ENCODE measurements at places on chromosomes 1 and 21.

- DNase-seq = no peak
Observed at GRCh38 chr1:199701726-199702125, 325.8 kb upstream of the NR5A2 start.

DNA sequence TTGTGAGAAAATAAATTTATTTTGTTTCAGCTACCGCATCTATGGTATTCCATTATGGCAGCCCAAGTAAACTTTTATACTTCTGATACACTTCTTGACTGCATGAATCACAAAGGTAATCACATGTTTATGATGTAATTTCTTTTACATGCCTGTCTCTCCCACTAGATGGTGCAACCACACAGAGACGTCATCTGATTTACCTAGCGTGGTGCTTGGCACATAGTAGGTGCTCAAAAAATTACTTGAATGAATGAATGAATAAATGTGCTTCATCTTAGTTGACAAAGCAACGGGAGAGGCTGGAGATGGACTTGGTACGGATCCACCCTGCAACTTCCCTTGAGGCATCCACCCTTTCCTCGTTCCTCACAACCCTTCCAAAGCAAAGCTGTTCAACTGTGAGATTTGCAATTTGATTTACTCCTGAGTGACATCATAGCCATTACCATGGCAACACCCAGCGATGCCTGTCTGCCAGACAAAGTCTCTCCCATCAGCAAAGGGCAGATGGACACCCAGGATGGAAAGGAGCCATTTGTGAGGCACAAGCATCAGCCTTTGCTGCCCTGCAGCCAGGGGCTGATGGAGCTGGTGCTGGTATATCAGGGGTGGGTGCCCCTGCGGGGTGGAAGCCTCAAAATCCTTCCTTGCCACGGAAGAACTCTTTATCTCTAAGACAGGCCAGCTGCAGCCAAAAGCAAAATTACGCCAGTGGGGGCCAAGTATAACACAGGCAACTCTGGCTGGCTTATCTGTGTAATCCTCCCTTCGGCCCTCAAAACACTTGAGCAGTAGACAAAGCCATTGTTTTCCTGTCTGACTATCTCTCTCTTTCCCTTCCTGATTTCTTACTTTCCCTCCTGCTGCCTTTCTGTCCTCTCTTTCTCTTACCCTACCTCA lies 18.9 kb upstream of the VWA5B1 start:
- no peak for DNase-seq

DNA sequence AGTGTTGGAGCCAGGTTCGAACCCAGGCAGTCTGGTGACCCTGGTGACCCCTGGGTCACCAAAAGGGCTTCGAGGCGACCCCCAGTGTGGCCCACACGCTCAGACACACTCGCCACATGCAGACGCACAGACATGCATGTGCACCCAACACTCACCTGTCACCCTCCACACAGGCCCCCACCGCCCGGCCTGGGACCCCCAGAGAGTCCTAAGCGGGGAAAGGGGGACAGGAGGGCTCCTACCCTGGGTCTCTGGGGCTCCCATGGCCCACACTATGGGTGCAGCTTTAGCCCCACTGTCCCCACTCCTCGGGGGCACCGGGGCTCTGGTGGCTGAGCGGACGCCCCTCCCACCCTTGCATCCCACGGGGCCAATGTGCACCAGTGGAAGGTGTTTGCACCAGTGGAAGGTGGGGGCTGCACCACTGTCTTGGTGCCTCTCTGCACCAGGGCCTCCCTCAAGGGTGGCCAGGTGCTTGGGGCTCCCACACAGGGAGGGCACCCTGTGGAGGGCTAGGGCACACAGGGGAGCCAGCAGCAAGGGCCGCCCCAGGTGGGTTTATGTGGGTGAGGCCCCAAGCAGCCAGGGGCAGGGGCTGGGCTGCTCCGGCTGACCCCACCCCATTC lies 9.9 kb downstream of the CHD5 start:
- DNase-seq = no peak

DNA sequence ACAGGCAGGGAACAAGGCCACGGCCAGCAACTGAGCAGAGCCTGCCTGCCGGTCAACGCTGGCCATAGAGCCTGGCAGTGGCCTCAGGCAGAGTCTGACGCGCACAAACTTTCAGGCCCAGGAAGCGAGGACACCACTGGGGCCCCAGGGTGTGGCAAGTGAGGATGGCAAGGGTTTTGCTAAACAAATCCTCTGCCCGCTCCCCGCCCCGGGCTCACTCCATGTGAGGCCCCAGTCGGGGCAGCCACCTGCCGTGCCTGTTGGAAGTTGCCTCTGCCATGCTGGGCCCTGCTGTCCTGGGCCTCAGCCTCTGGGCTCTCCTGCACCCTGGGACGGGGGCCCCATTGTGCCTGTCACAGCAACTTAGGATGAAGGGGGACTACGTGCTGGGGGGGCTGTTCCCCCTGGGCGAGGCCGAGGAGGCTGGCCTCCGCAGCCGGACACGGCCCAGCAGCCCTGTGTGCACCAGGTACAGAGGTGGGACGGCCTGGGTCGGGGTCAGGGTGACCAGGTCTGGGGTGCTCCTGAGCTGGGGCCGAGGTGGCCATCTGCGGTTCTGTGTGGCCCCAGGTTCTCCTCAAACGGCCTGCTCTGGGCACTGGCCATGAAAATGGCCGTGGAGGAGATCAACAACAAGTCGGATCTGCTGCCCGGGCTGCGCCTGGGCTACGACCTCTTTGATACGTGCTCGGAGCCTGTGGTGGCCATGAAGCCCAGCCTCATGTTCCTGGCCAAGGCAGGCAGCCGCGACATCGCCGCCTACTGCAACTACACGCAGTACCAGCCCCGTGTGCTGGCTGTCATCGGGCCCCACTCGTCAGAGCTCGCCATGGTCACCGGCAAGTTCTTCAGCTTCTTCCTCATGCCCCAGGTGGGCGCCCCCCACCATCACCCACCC lies at the start of gene TAS1R3:
Gene TAS1R3 (plus strand): TSS at position 213 of the 898 bp plus-strand sequence. CDS start 66 bp downstream, at position 279.
- no peak for DNase-seq

DNA sequence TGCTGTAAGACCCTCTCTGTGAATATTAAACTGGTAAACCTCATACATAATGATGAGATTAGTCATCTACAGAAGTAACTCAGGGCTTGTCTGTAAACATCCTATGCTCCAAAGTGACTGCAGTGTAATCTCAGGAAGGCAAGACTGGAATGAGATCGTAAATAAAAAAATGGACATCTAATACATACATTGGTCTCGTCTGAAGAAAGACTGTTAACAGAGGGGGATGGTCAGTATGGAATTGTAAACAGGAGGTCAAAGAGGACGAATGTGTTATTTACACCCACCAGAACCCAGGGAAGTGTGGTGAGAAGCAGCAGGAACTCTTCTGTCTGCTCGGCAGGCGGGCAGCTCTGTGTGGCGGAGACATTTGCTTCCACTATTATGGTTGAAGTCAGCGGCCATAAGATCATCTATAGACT lies 51.4 kb downstream of the DISC1 start:
- no peak for DNase-seq

DNA sequence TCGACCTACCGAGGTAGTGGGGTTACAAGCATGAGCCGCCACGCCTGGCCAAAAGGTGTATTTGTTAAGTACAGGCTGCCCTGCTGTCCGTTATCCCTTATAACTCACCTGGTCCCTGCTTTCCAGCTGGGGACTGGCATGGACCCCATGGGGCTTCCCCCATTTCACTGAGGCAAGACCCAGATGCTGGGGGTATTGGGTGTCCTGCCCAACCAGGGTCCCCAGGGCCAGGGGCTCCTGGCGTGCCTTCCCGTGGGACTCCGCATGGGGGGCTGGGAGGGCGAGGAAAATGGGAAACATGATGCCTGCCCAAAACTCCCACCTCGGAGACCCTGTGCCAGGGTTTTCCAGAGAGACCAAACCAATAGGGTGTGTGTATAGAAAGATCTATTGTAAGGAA lies 64.4 kb downstream of the FAAP20 start:
- DNase-seq = no peak

- no peak for DNase-seq
Observed at GRCh38 chr1:91883470-91883869, 2.5 kb downstream of the TGFBR3 start.

GRCh38 chr1:203461717-203462116 lies 13.9 kb upstream of the PRELP start:
- no peak for DNase-seq

DNA sequence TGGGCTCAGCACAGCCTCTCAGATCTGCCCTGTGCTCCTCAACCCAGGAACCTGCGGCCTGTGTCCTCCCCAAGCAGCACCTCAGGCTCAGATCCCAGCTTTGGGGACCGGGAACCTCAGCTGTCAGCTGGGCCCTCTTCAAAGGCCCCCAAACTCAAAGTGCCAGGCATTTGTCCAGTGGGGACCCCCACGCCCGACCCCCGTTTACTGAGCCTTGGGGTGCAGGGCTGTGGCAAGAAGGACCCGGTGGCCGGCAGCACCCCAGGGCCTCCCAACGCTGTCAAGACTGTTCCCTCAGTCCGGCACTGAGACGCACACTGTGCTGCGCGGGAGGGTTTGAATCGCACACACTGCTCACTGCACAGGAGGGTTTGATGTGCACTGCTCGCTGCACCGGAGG lies 35.0 kb downstream of the MORN1 start:
- no peak for DNase-seq

- no peak for DNase-seq
Observed at GRCh38 chr1:185369786-185370185, 52.7 kb upstream of the IVNS1ABP start.

GRCh38 chr1:70043804-70044203 lies 161.6 kb downstream of the LRRC40 start:
- DNase-seq = no peak

- peak; percentile 16 for DNase-seq
Observed at GRCh38 chr1:175857756-175858155, 114.4 kb upstream of the TNR start.

- DNase-seq = no peak
Observed at GRCh38 chr1:33177996-33178540, 3.8 kb downstream of the TRIM62 start.

DNA sequence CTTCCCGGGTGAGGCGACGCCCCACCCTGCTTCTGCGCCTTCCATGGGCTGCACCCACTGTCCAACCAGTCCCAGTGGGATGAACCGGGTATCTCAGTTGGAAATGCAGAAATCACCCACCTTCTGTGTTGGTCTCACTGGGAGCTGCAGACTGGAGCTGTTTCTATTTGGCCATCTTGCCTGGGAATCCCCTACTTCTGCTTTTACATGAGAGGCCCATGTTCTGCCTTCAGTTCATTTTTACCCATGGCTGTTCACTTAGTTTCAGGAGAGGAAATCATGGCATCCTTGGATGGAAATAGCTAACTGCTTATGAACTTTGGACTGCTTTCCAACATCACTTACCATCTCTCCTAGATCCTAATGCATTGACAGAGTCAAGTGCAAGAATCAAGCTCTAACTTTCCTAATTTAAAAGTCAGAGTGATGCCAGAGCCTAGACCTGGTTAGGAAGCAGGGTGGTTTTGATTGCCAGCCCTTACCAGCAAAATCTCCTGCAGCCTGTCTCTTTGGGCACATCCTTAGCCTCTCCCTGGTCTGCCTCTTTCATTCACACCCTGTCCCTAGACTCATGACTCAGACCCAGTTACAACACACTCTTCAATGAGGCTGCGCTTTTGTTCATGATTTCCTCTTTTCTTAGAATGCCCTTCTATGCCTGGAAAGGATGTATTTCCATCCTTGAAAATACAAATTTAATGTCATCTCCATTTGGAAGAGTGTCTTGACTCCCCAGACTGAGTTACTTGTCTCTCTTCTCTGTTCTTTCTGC lies 137.2 kb downstream of the KCTD3 start:
- no peak for DNase-seq

GRCh38 chr1:86905875-86906274 lies 8.1 kb downstream of the SELENOF start:
- DNase-seq = no peak
